ENCODE measurements at places on chromosomes 4 and X.

DNA sequence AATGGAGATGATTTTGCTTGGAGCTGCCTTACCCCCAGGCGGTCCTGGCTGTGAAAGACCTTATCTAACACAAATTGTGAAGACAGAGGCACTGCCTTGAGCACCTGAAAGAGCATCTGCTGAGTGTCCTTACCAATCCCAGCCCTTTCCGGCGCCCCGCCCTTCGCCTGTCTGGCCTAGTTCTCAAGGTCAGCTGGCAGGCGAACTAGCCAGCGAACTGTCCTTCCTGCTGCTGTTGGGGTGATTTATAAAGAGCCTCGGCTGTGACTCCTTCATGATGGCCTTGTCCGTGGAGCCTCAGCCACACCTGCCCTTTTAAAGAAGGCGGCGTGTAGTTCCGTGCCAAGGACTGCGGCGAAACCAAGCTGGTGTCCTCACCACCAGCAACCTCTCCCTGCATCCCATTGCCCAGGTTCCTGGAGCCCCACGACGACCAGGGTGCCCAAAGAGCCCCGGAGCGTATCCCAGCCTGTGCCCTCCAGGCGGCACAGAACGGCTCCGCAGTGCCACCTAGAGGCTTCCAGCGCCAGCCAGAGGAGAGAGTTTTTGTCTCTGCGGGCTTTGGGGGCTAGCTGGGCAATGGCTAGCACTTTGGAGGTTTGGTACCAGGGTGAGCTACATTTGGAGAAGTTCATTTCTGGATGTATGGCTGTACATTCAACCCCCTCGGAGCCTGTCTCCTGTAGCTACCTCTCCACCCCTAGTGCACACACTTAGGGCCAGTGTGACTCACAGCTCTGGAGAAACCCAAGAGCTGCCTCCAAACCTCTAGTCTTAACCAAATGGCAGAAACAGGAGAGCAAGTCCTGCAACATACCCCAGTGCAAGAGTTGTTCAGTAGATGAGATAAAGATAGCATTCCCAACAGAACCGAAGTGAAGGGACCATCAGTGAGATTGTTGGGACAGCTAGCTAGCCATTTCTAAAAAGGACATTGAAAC, 36.8 kb upstream of the VMA21 start:
- DNase-seq: peak; percentile 32

- DNase-seq: peak; percentile 8
These were observed 30.9 kb downstream of the CD38 start for GRCh38 chr4:15809058-15809457.

- no peak for DNase-seq
These were observed 1.2 kb downstream of the TMSB4X start for GRCh38 chrX:12975991-12976558.

GRCh38 chr4:159429693-159430035, 326.8 kb downstream of the RAPGEF2 start:
- no peak for DNase-seq

GRCh38 chr4:8081621-8082516, 76.7 kb downstream of the ABLIM2 start:
- DNase-seq: no peak

DNA sequence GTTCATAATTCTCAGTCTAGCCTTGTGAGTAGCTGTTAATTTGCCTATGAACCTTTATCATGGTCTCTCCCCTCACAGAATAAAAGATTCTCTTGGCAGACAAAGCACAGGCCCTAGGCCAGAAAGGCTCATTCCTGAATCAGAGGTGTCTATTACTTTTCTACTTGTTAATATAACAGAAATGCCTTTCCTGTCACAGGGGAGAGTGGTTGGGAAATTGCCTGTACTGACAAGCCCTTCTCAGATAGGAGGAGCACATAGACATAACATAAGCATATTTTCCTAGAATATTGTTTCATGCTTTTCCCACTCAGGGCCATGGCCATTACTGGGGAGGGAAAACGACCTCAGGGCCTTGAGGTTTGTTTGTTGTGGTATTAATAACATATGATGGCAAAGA, 308.3 kb downstream of the BMPR1B start:
- DNase-seq: no peak

- DNase-seq: no peak
These were observed 48.3 kb upstream of the WDR1 start for GRCh38 chr4:10164877-10165283.

GRCh38 chr4:154506253-154506652, 14.7 kb upstream of the DCHS2 start:
- no peak for DNase-seq

DNA sequence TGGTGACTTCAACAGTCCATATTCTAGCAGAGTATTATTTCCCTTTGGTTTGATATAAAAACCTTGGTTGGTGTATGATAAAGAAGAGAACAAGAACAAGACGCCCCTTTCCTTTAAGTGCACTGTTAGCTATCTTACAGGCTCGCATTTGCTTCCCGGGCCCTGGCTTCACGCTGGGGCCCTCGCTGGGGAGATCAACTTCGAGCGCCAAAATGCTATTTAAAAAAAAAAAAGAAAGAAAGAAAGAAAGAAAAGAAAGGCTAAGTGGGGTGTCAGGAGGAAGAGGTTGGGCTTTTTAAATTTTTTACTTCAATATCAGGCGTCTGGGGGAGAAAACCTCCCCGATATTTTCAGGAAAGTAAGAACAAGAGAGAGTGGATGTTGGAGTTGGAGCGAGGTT, 11.7 kb downstream of the ARX start:
- DNase-seq: no peak

DNA sequence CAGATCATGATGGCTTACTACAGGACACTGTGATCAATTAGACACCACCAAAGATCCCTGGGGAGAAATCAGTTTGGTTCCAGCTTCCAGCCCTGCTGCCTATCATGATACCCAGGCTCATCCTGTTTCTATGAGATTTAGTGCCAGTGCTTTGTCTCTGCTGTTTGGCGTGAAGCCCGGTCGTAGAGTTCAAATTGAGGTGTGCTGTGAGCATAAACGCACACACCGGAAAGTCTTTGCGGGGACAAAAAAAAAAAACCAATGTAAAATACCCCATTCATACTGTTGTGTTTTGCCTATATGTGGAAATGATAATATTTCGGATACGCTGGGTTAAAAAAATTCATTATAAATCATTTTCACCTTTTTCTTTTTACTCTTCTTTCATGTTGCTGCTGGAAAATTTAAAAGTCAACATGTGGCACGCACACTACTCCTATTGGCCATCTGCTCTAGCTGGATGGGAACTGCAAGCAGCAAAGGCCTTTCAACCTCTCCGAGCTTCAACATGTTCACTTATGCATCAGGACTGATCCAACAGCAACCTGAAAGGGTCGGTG, 607 bp upstream of the DKC1 start:
- DNase-seq: peak; percentile 17

DNA sequence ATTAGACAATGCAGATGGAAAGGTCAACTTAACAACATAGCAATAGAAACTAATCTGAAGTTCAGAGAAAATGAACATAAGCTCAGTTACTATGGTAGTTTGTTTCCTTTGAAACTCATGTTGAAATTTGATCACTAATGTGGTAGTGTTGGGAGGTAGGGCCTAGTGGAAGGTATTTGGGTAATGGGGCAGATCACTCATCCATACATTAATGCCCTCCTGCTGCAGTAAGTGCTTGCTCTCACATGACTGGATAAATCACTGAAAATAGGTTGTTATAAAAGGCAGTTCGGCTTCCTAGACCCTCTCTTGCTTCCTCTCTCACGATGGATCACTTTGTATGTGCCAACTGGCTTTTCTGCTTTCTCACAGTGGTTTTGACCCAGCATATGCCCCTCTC, 567.4 kb upstream of the GALNT7 start:
- DNase-seq: no peak

DNA sequence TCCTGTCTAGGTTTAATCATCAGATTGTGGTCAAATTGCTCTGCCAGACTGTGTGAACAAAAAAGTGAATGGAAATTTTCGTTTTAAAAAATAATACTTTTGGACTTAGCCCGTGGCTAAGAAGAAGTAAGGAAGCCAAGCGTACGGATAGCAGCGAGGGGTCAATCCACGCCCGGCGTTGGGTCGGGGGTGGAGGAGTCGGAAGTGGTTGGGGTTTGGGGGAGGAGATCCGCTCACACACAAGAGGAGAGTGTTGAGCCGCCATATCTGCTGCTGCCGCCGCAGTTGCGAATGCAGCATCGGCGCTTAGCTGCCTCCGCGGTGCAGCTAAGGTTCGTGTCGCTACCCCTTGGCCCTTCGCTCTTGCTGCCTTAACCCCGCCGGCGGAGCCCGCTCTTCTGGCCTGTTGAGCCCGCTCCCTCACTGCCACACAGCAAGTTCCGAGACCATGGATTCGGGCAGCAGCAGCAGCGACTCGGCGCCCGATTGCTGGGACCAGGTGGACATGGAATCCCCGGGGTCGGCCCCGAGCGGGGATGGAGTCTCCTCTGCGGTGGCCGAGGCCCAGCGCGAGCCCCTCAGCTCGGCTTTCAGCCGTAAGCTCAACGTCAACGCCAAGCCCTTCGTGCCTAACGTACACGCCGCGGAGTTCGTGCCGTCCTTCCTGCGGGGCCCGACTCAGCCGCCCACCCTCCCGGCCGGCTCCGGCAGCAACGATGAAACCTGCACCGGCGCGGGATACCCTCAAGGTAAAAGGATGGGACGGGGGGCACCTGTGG, at the start of gene GSPT2:
TSS of gene GSPT2 (plus strand) at position 264 of the 779 bp plus-strand sequence. CDS start at position 449, 185 bp downstream.
- DNase-seq: peak; percentile 61

GRCh38 chr4:186405957-186406356, 140.0 kb downstream of the F11 start:
- DNase-seq: no peak

GRCh38 chr4:70706044-70706461, 15.7 kb upstream of the RUFY3 start:
- no peak for DNase-seq

- no peak for DNase-seq
These were observed 114.0 kb downstream of the CLCN5 start for GRCh38 chrX:50036426-50036825.

DNA sequence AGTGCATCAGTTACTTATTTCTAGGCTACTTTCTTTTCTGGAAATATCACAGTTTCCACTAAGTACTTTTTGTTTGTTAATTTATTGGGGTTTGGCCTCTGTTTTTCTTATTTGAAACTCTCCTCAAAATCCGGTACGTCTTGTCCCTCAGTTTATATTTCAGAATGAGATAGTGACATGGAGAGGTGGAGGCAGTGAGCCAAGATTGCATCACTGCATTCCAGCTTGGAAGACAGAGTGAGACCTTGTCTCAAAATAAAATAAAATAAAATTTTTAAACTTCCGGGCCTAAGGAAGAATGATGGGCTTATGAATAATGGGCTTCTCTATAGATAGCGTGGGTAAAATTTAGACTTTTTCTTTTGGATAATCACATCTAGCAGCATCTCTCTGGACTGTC, 567.8 kb downstream of the TRIML1 start:
- no peak for DNase-seq

- no peak for DNase-seq
These were observed 5.7 kb upstream of the GPR174 start for GRCh38 chrX:79138658-79139241.

DNA sequence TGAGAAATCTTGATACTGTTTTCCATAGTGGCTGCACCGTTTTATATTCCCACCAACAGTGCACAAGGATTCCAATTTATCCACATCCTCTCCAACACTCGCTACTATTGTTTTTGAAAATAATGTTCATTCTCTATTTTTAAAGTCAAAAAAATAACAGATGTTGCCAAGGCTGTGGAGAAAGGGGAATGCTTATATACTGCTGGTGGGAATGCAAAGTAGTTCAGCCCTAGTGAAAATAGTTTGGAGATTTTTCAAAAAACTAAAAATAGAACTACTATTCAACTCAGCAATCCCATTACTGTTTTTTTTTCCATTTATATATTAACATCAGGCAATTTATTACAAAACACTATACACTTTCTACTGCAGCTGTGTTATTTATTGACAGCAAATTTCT, 208.7 kb downstream of the CBLL2 start:
- DNase-seq: no peak

DNA sequence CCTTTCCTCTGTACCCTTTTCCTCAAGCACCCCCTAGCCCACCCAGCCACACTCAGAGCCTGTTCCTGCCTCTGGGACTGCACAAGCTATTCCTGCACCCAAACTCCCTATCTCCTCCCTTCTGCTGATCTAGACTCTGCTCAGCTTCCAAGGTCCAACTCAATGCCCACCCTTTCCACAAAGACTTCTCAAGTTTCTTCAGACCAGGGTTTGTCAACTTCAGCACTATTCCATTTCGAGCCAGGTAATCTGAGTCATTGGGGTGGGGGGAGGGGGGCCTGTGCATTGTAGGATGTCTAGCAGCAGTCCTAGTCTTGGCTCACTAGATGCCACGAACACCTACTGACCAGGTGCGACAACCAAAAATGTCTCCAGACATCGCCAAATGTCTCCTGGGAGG, 37.3 kb downstream of the PHKA2 start:
- no peak for DNase-seq

DNA sequence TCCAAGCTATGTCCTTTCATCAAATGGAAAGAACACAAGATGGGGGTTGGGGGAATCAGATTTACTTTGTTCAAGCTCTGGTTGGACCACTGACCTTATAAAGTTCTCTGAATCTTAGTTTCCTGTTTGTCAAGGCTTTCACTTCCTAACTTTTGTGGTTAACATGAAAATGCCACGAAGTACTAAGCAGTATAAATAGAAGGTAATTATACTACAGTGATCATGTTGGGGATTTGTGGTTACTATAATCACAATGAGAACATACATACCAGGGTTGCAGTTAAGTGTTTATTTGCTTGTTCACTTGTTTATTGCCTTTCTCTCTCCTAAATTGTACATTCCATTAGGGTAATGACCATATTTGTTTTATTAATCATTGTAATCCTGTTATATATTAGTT, 53.2 kb downstream of the SPRY1 start:
- DNase-seq: no peak

Measured in CD4-positive, alpha-beta T cell treated with Interleukin-12 subunit alpha and Interleukin-12 subunit beta, for 1 hour (primary cell).